Left renal pelvis (tissue), 4 donors: ENCODE measurements at places on chromosomes 12 and 14.

DNA sequence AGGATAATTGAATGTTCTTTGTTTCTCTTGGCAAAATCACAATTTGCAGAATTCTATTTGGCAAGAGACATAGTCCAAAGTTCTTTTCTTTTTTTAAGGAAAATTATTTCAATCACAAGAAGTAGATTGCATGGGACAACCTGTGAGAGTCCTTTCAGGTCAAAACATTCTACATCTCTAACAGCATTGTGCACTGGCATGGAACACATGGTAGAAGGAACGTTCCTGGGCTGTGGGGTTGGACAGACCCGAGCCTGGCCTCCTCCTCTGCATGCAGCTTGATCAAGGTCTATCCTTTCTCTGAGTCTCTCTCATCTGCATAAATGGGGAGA lies 88.6 kb upstream of the CPSF6 start:
- no peak for DNase-seq

- no peak for DNase-seq
Observed at GRCh38 chr14:54085232-54085761, 128.7 kb upstream of the BMP4 start.

DNA sequence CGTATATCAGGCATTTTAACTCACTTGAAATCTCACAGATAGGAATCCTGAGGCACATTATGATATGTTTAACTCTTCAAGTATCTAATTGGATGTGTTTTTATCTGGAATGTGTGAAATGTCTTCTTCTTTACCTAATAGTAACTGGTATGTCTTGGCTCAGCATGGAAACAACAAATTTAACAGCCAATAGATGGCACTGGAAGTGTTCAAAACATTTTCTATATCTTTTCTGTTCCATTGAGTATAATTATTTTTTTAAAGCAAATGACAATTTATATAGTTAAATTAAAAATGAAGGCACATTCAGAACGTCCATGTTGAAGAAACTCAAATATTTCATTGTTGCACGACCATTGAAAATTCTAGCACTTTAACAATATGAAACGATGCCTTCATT lies 164.6 kb upstream of the SLC16A7 start:
- no peak for DNase-seq

GRCh38 chr14:74638966-74639365 lies 26.9 kb upstream of the LTBP2 start:
- DNase-seq, result no peak

GRCh38 chr12:63821781-63822251 lies 22.7 kb upstream of the SRGAP1 start:
- DNase-seq, result no peak

DNA sequence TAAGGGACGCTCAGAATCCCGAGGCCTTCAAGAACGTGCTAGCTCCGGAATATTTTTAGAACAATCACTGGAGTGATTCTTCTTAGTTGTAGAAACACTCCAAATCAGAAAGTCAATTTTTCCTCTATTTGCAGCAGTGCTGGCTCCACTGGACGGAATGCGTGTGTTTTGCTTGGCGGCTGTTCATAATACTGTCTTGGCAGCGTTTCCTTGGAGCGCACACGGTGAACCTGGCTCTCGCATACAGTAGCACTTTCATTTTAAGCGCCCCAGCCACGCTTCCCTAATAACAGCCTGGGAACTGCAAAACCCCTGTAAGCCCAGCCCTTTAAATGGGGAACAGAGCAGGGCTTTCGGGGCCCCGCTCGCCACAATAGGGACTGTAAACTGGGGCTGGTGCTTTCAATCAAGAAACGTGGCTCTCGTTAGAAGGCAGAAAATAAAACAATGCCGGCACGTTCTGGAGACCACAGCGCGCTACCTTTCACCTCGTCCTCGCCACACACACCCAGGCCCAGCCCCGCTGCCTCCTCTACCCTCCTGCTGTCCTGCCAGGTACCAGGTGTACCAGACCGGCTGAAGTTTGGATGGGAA lies 79.9 kb downstream of the BCL11B start:
- DNase-seq, result peak; percentile 36

DNA sequence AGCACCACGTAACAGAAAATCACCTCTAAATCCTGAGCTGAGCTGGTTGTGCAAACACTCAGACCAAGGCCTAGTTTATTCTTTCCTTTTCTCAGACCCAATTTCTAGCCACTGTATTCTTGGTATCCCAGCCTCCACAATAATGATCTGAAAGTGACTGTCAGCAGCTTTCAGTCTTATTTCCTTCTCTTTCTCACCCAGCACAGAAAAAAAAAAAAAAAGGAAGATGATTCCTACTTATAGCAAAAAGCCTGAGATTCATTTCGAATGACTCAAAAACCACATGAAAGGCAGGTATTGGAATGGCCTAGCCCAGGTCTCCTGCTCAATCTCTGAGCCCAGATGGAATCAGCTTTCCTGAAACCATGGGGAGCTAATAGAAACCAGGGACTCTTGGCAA lies 298.6 kb upstream of the PPFIA2 start:
- no peak for DNase-seq

GRCh38 chr12:63419154-63419553 lies 249.1 kb downstream of the DPY19L2 start:
- no peak for DNase-seq

GRCh38 chr12:69105101-69105962 lies 134.0 kb upstream of the CPSF6 start:
- peak; percentile 46 for DNase-seq

GRCh38 chr12:27257104-27257843 lies 13.2 kb downstream of the STK38L start:
- DNase-seq, result no peak

- no peak for DNase-seq
Observed at GRCh38 chr12:62834406-62834805, 100.5 kb downstream of the PPM1H start.
